ENCODE measurements at places on chromosomes 12 and 14.

- no peak for DNase-seq
Measured at GRCh38 chr12:25056486-25057130, 107.7 kb upstream of the BCAT1 start.

DNA sequence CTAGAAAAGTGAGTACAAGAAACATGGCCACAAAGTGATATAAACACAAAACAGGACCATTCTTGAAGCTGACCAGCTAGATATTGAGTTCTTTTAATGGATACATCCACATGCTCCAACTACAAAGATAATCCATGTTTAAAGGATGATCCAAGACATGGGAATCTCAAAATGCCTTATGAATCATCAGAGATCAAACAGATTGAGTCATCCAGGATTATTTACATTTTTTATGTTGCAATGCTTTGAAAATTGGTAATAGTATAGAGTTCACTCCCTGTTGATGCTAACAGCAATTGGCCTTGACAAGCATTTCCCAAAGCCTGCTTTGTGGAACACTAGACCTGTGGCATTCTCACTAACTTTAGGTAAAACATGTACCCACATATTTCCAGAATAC is 293.0 kb upstream of the TBX3 start:
- DNase-seq: no peak

GRCh38 chr12:92140156-92140555 is 5.5 kb downstream of the BTG1 start:
- no peak for DNase-seq

DNA sequence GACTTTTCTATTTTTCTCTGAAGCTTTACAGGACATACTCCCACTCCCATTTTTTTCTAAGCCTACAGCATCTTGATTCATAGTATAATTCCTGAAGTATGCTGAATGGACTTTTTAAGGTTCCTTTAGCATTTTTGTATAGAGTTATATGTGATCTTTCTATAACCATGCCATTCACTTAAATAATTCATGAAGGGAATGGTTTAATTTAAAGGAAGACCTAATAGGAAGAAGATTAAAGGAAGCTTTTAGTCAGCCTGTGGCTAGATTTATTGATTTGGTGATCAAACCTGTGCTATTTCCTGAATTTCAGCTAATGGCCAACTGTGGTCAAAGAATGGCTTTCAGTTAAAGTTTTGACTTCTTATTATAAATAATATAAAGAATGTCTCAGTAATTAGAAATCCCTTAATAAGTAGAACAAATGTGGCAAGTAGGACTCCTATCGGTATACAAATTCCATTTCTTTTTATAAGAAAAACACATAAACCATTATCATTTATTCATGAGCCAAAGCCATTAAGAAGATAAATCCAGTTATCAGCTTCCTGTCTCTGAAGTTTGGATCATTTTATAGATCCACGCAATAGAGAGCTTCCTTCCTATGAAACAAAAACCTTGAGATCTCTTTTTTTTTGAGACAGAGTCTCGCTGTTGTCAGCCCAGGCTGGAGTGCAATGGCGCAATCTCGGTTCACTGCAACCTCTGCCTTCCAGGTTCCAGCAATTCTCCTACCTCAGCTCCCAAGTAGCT is 4.0 kb upstream of the MAPK1IP1L start:
- no peak for DNase-seq

DNA sequence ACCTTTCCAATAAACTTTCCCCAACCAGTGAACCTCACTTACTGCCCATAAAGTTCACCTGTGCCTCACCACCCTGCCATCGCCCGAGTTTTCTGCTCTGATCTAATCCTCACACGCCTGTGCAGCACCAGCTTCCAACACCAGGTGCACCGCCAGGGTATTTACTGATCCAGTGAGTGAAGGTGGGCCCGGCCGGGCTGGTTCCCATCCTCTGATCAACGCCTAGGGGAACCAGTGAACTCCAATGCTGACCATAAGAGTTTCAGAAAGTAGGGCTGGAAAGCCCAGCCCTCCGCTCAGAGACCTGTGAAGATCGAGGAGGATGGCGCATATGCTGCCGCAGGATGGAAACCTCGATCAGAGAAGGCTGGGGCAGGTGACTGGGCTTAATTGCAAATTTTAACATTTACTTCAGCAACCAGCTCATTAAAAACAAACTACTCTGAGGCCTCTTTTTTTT is 685 bp upstream of the MYL6B start:
- peak; percentile 77 for DNase-seq

DNA sequence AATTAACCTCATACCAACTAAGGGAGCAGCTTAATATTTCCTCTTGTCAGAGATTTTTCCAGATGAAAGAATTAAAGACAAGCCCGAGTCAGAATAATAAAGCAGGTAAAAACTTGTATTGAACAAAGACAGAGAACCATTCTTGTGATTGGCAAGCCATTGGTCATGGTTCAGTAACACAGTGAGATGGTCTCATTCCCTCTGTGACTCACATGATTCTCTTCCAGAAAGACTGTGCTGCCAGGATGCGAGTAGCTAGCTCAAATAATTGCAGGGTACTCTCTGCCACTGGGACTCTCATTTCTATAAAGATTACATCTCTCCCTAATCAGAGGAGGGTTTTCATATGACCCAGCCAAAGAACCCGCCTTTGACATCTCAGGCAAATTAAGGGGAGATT is 179.4 kb downstream of the PHLDA1 start:
- peak; percentile 81 for DNase-seq

GRCh38 chr12:92927055-92927435 is 2.0 kb downstream of the EEA1 start:
- peak; percentile 63 for DNase-seq

GRCh38 chr12:112806721-112807120 is 15.2 kb downstream of the RPH3A start:
- DNase-seq: no peak

GRCh38 chr12:108307006-108307405 is 32.1 kb downstream of the CMKLR1 start:
- DNase-seq: no peak

- peak; percentile 71 for DNase-seq
Measured at GRCh38 chr12:110109037-110109836, 14.9 kb upstream of the IFT81 start.

DNA sequence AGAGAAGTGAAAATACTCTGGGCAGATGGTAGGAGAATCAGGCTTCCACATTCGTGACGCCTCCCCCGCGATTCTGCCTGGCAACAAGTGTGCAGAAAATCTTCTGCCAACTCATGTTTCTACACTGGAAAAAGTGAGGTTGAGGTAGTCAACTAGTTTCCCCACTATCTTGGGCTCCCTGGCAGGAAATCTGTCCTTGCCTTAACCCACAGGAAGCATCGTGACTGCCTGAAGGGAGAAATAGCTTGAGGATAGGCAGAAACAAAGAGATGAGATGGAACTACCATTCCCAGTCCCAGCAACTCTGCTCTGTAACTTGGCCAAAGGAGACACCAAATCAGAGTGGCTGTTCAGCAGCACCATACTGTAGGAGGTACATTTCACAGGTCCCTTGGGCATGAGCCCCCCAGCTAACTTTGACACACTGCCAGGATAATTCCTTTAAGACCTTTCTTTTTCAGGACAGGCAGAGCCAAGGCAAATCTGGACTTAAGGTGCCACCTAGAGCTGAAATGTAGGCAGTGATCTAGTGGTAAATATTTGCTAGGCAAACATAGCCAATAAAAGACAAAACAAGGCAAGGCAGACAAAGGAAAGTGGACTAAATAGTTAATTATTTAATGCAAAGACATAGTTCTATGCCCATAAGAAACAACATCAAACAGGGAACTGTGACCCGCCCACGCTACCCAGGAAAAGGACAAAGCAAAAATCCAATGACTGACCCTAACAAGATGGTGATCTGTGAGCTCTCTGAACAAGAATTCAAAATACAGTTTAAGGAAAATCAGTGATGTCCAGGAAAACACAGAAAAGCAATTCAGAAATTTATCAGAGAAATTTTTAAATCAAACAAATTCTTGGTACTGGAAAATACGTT is 205.1 kb downstream of the PTPRO start:
- DNase-seq: peak; percentile 36

- peak; percentile 79 for DNase-seq
Measured at GRCh38 chr14:49051328-49052060, 534.7 kb downstream of the RPS29 start.

DNA sequence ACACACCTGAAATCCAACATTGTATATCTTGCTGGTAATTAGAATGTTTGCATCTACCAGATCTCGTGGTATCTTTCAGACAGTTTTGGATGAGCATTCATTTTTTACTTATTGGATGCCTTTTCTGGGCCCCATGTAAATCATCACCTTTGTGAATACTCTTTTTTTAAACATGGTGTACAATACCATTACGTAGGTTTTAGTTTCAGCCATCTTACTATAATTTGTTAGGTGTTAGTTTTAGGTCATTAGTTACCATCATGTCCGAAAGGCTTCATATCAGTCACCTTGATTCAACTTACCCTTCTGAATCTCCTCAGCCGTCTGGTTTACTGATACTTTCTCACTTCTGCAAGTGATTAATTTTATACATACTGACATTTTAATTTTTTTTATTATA is 5.3 kb downstream of the EIF2S1 start:
- DNase-seq: no peak

GRCh38 chr12:6399884-6400644 is 16.1 kb downstream of the LTBR start:
- DNase-seq: no peak

- no peak for DNase-seq
Measured at GRCh38 chr12:107457362-107457935, 228.2 kb upstream of the PWP1 start.

- peak; percentile 44 for DNase-seq
Measured at GRCh38 chr12:19261773-19262172, 132.2 kb downstream of the PLEKHA5 start.

GRCh38 chr12:63811755-63812154 is 32.0 kb downstream of the RXYLT1 start:
- no peak for DNase-seq

DNA sequence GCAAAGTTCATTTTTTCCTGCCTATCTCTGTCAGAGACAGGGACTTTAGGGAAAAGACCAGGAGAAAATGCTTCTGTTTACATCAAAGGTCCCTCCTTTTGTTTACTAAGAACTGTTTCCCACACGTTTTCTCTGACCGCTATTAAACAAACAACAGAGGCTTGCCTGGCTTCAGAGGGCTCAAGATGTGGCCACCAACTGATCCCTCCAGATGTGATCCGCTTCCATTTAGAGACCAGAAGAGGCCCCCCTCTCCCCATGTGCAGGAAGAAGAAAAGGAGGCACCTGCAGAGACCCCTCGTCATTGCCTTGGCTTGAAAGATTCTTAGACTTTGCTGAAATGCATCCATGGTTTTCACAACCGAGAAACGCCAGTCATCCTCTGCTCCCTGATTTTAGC is 217.9 kb upstream of the PWP1 start:
- DNase-seq: no peak

- DNase-seq: no peak
Measured at GRCh38 chr14:68665792-68666204, 127.1 kb downstream of the ZFP36L1 start.

- DNase-seq: no peak
Measured at GRCh38 chr12:13046964-13047363, 2.8 kb downstream of the FAM234B start.

GRCh38 chr14:30527196-30527595 is 31.8 kb upstream of the G2E3 start:
- DNase-seq: no peak

GRCh38 chr12:63899396-63899795 is 54.9 kb downstream of the SRGAP1 start:
- DNase-seq: no peak

GRCh38 chr12:1949771-1950470 is 31.5 kb upstream of the CACNA2D4 start:
- no peak for DNase-seq

DNA sequence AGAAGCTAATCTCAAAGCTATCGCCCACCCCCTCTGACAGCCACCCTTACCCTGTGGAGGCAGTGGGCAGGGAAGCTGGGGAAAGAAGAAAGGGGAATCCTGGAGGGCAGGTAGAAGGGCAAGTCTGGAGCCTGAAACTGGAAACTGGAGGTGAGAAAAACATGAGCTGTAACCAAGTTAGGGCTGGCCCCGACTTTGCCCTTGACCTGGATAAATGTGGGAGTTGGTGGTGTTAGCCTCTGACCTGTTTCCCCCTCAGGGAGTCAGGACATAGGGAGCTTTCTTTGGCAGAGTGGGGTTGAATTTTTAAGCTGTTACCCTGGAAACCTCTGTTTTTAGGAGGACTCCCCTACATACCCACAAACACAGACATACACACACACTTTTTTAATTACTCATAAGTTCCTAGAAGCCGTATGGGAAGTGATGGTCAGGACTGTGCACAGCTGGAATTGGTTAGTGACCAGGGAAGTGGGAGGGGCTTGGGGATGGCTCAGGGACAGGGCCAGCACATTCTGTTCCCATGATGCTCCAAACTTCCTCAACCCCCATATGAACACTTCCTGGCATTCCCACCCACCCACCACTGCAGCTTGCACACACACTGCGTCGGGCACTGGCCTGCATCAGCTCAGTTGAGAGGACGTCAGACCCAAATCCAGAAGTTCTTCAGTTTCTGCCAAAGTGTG is 5.0 kb upstream of the MMP19 start:
- peak; percentile 78 for DNase-seq

DNA sequence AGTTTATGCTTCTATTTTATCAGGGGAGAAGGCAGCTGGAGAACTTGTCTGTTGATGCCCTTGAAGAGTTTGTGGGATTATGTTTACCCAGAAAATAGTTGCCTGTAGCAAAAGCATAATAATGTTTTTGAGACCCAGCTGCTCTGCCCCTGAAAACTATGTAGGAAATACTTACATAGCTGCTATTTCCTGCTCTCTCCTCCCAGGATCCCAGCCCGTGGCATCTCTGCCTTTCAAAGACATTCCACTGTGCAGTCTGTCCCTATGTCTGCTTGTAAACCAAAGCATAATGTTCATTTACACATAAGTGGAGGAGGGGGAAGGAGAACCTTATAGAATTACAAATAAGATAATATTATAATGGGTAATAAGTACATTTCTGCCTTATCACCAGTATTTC is 198.7 kb downstream of the SYT1 start:
- no peak for DNase-seq

- DNase-seq: no peak
Measured at GRCh38 chr12:100724071-100724470, 70.5 kb upstream of the ANO4 start.

- no peak for DNase-seq
Measured at GRCh38 chr12:123997033-123997822, 24.2 kb downstream of the ZNF664 start.

DNA sequence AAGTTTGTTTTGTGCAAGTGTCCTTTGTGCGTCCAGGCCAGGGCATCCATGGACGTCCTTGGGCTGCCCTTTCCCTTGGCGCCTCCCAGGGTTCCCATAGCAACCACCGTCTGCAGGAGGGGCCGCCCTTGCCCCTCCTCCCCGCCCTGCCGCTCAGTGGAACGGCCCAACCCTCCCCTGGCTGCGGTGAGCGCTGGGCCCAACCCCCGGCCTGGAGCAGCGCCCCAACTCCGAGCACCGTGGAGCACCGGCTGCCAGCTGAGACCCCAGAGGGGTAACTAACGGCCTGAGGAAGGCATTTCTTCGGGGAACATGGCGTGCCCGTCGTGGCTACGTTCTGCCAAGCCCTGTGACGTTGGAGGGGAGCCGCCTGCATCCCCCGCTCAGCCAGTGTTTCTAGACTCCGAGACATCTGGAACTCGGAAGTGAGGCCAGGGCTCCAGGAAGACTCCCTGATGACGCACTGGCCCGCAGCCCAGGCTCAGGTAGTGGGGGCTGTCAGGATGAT is 5.3 kb upstream of the ACACB start:
- DNase-seq: peak; percentile 76

GRCh38 chr14:89013698-89014568 is 189.5 kb downstream of the TTC8 start:
- no peak for DNase-seq

All from kidney tubule cell (primary cell).